ENCODE measurements at places on chromosomes 6 and 20.

DNA sequence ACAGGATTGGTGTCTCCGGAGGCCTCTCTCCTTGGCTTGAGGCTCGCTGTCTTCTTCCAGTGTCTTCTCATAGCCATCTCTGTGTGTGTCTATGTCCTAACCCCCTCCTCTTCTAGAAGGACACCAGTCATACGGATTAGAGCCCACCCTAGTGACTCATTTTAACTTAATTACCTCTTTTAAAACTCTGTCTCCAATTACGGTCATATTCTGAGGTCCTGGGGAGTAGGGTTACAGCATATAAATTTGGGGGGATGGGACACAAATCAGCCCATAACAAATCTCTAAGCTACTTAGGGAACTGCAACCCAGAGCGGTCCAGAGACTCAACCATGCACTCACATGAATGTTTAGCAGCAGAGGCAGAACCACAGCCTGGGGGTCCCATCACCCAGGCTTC is 56.1 kb upstream of the SASH1 start:
- DNase-seq = no peak

GRCh38 chr6:1263039-1263849 is 48.7 kb upstream of the FOXQ1 start:
- no peak for DNase-seq

- DNase-seq = no peak
These were observed 432 bp upstream of the PSMF1 start for GRCh38 chr20:1118004-1118335.

DNA sequence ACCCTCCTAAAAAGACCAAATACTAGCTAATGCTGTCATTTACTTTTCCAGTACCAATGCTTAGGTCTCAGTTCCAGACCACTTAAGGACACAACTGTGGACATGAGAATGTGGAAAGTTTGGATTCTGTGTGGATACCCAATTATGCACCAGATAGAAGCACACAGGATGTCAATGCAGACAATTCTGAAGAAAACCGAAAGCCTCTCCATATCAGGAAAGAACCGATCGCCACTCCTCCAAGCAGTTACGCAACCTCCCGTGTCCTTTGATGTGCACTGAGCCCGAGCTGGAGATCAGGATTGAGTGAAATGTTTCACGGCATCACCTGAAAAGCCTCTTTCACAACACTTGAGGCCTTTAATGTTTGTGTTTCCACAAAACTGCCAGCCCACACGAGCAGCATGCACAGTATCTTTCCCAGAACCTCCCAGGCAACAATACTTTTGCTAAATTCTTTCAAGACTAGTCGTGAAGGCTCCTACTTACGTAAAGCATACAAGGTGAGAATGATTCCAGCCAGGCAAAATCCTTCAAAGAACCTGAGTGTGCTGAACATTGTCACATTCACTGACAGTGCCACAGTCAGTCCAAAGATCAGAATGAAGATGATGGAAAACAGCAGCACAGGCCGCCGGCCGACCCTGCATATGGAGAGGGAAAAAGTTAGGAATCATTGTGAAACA is 47.0 kb downstream of the SLC22A23 start:
- peak; percentile 24 for DNase-seq

DNA sequence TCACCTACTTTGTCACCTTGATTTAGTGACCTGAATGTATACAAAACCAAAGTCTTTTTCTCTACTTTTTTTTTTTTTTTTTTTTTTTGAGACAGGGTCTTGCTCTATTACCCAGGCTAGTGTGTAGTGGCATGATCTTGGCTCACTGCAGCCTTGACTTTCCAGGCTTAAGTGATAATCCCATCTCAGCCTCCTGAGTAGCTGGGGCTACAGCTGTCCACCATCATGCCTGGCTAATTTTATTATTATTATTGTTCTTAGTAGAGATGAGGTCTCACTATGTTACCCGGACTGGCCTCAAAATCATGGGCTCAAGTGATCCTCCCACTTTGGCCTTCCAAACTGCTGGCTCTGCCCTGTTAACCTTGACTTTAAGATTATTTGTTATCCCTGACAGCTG is 37.5 kb downstream of the CRISP2 start:
- no peak for DNase-seq

GRCh38 chr6:56144538-56145324 is 102.6 kb downstream of the COL21A1 start:
- no peak for DNase-seq

DNA sequence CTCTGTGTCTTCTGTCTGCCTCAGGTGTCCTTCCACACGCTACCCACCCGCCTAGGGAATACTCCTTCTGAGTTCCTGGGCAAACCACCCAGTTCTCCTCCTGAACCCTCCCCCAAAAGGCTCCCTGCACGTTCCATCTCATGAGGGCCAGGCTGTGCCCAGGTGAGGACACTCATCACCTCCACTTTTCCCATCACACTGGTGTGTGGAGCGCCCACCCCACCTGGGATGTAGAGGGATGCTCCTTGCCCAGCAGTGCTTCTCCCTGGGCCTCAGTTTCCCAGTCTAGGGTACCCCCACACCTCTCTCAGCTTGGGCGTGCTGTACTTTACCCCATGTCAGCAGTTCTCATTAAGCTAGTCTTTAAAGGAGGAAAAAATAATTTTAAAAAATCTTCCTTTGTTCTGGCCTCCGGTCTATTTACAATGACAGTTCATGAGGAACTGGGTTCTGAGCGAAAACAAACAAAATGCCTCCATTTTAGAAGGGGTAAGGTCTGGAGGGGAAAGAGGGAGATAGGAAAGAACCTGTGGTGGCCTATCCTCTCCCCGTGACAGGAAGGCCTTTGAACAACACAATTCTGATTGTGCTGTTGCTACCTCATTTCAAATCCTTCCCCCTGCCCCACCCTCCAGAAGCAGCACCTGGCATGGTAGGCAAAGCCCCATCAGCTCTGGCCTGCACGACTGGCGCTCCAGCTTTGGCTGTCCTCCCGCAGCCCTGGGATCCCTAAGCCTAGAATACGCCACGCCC is 1.7 kb upstream of the C20orf203 start:
- no peak for DNase-seq

DNA sequence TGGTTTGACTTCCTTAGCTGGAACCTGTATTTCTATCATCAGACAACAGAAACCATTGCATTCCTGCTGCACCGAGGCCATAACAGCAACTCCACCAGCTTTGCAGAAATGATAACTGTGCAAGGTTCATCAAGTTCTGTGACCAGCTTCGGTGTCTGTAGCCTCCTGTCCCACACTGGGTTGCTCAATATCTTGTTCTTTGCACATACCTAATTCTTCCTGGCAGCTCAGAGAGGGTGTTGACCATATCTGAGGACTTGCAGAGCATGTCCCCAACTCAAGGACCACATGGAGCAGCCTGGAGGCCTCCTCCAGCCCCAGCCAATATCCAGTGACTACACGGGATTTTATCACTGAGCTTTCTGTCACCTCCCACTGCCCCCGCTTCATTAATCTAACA is 59.3 kb upstream of the SCAF8 start:
- no peak for DNase-seq

GRCh38 chr6:155244434-155244833 is 19.4 kb upstream of the CLDN20 start:
- no peak for DNase-seq
